ENCODE measurements at places on chromosomes 4 and X. TPM values are rescaled to one million over a fixed set of nuclear protein-coding genes. Genes with fewer than 3 reads are reported as not detected.

- peak; percentile 38 for DNase-seq
Observed at GRCh38 chrX:39814391-39814790, 283.4 kb downstream of the BCOR start.

AVPR2 gene
- total RNA-seq = not detected

TEX13D gene
- not detected for total RNA-seq

DNA sequence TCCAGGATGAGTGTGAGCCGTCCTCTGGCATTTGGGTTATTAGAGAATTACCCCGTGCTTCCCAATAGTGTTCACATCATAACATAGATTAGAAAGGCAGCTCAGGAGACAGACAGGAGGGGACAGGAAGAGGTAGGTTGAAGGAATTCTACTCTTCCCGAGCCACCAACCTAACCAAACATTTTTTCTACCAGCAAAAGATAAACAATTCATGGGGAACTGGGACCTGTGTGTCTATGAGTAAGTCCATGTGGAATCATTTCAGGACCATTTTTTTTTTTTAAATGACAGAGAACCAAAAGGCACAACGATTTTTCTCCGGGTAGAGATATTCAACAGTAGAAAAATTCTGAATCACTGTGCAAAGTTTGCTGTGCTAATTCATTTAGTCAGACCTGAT is 174.2 kb upstream of the ETNPPL start:
- no peak for DNase-seq

DNA sequence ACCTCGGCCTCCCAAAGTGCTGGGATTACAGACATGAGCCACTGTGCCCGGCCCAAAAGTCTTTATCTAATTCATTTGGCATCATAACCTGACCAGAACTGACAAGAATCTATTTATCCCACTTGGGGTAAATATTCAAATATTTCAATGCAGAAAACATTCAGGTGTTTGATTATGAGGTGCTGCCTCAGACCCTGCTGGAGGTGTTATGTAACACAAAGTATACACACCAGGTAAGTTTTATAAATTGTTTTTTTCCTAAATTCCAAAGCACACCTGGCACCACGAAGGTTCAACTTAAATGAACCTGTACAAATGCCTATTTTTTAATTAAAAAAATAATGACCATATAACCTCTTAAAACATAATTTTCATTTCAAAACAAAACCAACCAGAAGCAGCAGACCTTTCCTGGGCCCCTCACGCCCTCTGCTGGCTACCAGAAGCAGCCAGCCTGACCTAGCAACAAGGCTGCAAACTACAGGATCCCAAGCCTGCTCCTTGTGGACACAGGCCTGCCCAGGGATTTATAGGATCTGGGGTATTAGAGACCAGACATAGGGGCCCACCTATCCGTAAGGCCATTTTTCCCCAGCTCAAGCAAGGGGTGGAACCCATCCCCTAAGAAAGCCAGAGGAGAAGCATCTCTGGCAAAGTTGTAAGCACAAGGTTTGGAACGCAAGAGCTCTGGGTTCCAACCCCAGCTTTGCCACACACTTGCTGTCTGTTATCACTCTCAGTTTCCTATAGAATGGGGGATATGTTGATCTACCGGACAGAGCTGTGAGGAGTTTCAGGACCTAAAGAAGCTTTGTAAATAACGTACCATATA is 11.7 kb downstream of the OTUD5 start:
- DNase-seq = peak; percentile 53

Data from PC-3 (cell line).